ENCODE measurements at places on chromosomes 7 and 10. TPM values are rescaled to one million over a fixed set of nuclear protein-coding genes. Genes with fewer than 3 reads are reported as not detected.

DNA sequence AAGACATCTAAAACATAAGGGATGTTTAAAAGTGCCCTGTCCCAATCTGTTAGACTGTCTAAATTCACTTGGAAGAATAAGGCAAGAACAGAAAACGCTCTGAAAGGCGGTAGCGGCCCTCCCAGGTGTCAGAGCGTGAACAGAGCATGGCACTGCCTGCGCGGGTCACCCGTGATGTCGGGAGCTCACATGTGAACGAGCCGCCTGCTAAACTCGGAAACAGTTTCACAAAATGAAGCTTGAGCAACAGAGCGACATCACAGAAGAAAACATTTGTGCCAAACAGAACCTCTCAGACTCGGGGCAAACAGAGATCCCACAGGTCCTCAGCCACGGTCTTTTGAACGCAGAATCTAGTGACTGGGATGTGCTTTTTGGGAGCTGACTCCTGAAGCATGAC is 12.8 kb downstream of the BRI3 start:
- H3K27me3 ChIP-seq: no peaks in the 10 kb centered on the region
- H3K27ac ChIP-seq: no peak overlapping the region
- H3K36me3 ChIP-seq: peaks cover 13% of the 10 kb centered on the region
- no peaks in the 10 kb centered on the region for H3K4me1 ChIP-seq
- no peak for DNase-seq

- H3K36me3 ChIP-seq: no peaks in the 10 kb centered on the region
- H3K4me1 ChIP-seq: peaks cover 4% of the 10 kb centered on the region
- H3K27me3 ChIP-seq: no peaks in the 10 kb centered on the region
- H3K4me3 ChIP-seq: no peak overlapping the region
These were observed 189.3 kb downstream of the ZMYND11 start for GRCh38 chr10:324593-324992.

GRCh38 chr10:43076311-43076875 is 476 bp upstream of the RET start:
- H3K36me3 ChIP-seq: no peaks in the 10 kb centered on the region
- no peak for DNase-seq
- H3K4me1 ChIP-seq: no peaks in the 10 kb centered on the region
- no peaks in the 10 kb centered on the region for H3K27me3 ChIP-seq
- H3K4me3 ChIP-seq: no peak overlapping the region
- no peak overlapping the region for H3K27ac ChIP-seq

DNA sequence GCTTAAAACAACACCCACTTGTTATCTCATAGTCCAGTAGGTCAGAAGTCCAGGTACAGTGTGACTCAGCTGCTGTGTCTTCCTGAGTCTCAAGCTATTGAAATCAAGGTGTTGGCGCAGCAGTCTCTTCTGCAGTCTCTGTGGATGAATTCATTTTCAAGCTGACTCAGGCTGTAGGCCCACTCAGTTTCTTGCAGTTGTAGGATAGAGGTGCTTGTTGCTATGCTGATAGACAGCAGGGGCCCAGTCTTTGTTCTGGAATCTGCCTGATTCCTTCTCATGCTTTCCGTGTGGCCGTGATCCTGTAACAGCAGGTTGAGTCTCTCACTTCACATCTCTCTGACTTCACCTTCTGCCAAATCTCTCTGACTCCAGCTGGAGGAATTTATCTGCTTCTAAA is 400.4 kb upstream of the POM121L12 start:
- H3K27ac ChIP-seq: no peak overlapping the region
- no peak for DNase-seq
- H3K27me3 ChIP-seq: no peaks in the 10 kb centered on the region
- H3K4me1 ChIP-seq: no peaks in the 10 kb centered on the region
- H3K36me3 ChIP-seq: no peaks in the 10 kb centered on the region
- no peak overlapping the region for H3K4me3 ChIP-seq

DNA sequence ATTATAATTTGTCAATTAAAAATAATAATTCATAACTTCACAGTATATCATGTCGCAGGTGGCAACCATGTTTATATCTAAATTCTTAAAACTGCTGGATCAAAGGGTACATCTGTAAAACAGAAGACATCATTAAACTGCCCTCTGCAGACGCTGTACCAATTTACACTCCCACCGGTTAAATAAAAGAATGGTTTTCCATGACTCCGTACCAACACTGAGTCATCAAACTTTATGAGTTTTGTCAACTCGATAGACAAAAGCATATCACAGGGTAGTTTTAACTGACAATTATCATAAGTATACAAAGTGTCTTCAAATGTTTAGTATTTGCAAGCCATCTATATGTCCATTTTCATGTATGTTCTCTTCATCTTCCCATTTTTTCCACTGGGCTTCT is 5.7 kb upstream of the GSTK1 start:
- H3K27me3 ChIP-seq: no peaks in the 10 kb centered on the region
- DNase-seq: no peak
- H3K36me3 ChIP-seq: no peaks in the 10 kb centered on the region
- H3K27ac ChIP-seq: no peak overlapping the region

DNA sequence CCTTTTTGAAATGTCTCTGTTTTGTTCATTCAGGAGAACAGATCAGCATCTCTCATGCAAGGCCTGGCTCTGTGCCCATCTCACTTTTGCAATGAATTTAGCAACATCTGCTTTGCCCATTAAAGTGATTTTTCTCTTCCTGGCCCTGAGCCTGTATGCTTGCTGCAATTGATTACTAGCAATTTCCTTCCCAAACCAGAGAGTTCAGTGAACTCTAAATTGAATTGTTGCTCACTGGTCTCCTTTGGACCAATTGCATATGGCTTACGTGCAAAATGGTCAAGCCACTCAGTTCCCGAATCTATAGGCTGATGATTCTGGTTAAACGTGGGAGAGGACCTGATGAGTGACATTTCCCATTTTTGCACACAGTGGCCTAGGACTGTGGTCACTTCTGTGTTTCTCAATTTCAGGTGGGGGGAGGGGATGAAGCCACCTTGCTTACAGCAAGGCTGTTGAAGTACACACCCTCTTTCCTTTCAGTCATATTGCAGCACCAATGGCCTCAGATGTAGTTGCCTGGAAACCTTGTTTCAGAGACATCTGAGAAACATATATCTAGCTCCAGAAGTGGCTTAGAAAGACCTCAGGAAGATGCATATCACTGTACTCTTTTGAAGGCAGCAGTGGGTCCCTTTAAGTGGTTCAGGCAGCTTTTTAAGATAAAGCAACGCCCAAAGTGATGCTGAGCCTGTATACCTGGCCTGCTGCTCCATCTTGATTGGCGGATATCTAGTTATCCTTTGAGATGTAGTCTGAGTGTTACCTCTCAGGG is 201.4 kb downstream of the PTEN start:
- DNase-seq: peak; percentile 95
- no peaks in the 10 kb centered on the region for H3K27me3 ChIP-seq
- peaks cover 88% of the 10 kb centered on the region for H3K4me1 ChIP-seq
- no peak overlapping the region for H3K4me3 ChIP-seq

GRCh38 chr10:6068422-6068821 is 6.3 kb upstream of the IL2RA start:
- no peak for DNase-seq
- peaks cover 30% of the 10 kb centered on the region for H3K4me1 ChIP-seq
- no peak overlapping the region for H3K4me3 ChIP-seq
- H3K36me3 ChIP-seq: no peaks in the 10 kb centered on the region
- H3K27me3 ChIP-seq: no peaks in the 10 kb centered on the region

- DNase-seq: no peak
- peaks cover 2% of the 10 kb centered on the region for H3K36me3 ChIP-seq
- no peak overlapping the region for H3K4me3 ChIP-seq
- H3K27me3 ChIP-seq: no peaks in the 10 kb centered on the region
- H3K4me1 ChIP-seq: no peaks in the 10 kb centered on the region
- no peak overlapping the region for H3K27ac ChIP-seq
These were observed 63.2 kb downstream of the KAT6B start for GRCh38 chr10:74889662-74889998.

- peaks cover 13% of the 10 kb centered on the region for H3K4me1 ChIP-seq
- H3K27me3 ChIP-seq: no peaks in the 10 kb centered on the region
- H3K27ac ChIP-seq: peak within 1 kb of the TSS; percentile 77
- H3K36me3 ChIP-seq: peaks cover 15% of the 10 kb centered on the region
- no peak for DNase-seq
These were observed at the start of gene TRAPPC14 for GRCh38 chr7:100158229-100159098. Gene TRAPPC14 (minus strand): TSS chr7:100158723. CDS start chr7:100158499, 224 bp downstream.

GRCh38 chr7:151550656-151551286 is 31.1 kb upstream of the RHEB start:
- no peak overlapping the region for H3K4me3 ChIP-seq
- no peak overlapping the region for H3K27ac ChIP-seq

- no peak overlapping the region for H3K4me3 ChIP-seq
- no peak for DNase-seq
- no peaks in the 10 kb centered on the region for H3K27me3 ChIP-seq
These were observed 38.3 kb downstream of the NT5C3A start for GRCh38 chr7:33024189-33024757.

DNA sequence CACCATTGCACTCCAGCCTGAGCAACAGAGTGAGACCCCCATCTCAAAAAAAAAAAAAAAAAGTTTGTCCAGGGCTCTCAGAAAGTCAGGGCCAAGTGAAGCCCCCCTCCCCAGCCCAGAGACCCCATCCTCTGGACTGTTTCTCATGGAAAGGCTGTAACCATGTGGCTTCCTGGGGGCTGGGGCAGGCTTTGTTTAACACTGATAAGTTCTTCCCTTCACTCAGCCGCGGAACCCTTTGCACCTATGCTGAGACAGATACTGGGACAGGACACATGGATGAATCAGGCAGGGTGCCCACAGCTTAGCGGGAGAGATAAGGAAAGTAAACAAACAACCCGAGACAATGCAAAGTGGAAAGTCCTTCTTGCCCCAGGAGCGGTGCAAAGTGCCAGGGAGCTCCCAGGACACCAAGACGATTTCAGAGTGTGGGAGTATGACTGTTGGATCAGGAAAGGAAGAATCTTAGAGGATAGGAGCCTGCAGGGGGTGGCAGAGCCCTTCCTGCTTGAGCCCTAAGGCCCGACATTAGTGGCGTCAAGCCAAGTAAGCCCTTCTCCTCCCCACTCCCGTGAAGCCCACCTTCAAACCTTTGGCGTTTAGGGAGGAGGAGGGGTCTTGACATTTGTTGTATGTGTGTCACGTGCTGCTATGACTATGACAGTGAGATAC is 11.6 kb downstream of the MLXIPL start:
- H3K4me1 ChIP-seq: no peaks in the 10 kb centered on the region
- no peaks in the 10 kb centered on the region for H3K27me3 ChIP-seq
- no peak overlapping the region for H3K4me3 ChIP-seq

GRCh38 chr10:79127151-79127961 is 58.6 kb downstream of the ZMIZ1 start:
- H3K27me3 ChIP-seq: no peaks in the 10 kb centered on the region
- no peaks in the 10 kb centered on the region for H3K36me3 ChIP-seq
- no peak for DNase-seq
- H3K4me1 ChIP-seq: peaks cover 6% of the 10 kb centered on the region
- no peak overlapping the region for H3K4me3 ChIP-seq
- no peak overlapping the region for H3K27ac ChIP-seq

DNA sequence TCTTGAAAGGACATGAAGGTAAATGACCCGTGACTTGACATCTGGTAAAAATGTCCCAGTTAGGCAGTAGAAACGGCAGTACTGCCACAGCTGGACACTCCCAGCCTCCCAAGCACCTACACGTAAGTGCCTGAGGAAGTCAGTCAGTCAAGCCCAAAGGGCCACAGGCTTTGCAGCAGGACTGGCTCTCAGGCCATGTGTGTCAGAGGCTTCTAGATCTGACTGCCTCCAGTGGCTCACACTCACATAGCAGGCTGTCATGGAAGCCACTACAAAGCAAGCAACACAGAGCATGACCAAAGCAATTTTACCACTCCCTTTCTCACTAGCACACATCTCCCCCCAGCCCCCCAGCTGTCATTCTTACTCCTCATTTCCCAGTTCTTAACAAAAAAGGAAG is 17.8 kb upstream of the CCNJ start:
- no peak overlapping the region for H3K4me3 ChIP-seq
- H3K27me3 ChIP-seq: no peaks in the 10 kb centered on the region
- no peaks in the 10 kb centered on the region for H3K36me3 ChIP-seq
- no peaks in the 10 kb centered on the region for H3K4me1 ChIP-seq
- DNase-seq: no peak
- H3K27ac ChIP-seq: no peak overlapping the region

DNA sequence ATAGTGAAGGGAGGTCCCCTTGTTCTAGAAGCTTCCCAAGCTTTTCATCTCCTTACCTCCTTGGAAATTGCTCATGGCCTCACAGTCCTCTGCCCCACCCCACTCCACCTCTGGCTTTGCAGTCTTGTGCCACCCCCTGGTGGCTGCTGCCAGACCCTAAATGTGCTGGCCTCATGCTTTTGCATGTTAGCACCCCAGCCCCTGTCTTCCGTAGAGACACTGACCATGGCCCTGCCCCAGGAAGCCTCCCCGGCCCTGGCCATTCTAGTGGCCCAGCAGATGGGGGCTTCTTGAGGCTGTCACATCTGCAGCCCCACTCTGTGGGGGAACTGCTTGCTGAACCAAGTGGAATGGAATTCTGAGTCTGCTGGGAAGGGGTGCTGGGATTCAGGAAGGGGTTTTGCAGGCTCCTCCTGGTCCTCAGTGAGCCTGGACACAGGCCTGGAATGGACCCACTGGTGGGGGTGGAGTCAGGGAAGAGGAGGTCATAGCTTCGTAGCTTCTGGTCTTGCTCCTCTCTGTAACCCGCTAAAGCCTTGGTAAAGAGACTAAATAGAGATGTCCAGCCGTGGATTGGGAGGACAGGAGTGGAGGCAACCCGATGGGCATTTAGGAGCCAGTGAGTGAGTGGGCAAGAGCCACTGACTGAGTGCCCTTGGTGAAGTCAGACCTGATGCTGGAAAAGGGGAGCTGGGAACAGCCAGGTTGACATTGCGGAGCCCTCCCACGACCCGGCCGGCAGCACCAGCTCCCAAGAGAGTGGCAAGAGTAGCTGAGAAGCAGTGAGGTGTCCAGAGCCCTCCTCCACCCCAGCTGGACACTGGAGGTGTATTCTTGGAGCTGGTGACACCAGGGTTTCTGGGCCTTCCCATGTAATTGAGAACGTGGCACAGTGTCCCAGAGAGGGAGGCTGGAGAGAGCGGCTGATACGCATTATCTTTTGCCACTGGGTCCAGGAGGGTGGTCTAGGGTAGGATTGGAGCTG is 20.9 kb downstream of the RAMP3 start:
- no peaks in the 10 kb centered on the region for H3K27me3 ChIP-seq
- no peak for DNase-seq
- no peaks in the 10 kb centered on the region for H3K4me1 ChIP-seq

GRCh38 chr10:88216976-88217375 is 353.6 kb downstream of the PTEN start:
- peaks cover 3% of the 10 kb centered on the region for H3K4me1 ChIP-seq
- no peak overlapping the region for H3K4me3 ChIP-seq
- H3K36me3 ChIP-seq: no peaks in the 10 kb centered on the region
- H3K27ac ChIP-seq: no peak overlapping the region

PCLO gene
- total RNA-seq: 0.03 TPM

OGDHL gene
- total RNA-seq: 0.51 TPM

AUTS2 gene
- 55.6 TPM for total RNA-seq

WEE2 gene
- total RNA-seq: not detected

SPRN gene
- not detected for total RNA-seq

ENO4 gene
- total RNA-seq: not detected

AQP1 gene
- 0.72 TPM for total RNA-seq

CHST3 gene
- 0.13 TPM for total RNA-seq

HMX2 gene
- 19.8 TPM for total RNA-seq

VSIR gene
- total RNA-seq: 12.1 TPM

PPP1R3C gene
- total RNA-seq: 0.16 TPM
